GM03348 (cell line): ENCODE measurements at places on chromosomes 5 and 9.

DNA sequence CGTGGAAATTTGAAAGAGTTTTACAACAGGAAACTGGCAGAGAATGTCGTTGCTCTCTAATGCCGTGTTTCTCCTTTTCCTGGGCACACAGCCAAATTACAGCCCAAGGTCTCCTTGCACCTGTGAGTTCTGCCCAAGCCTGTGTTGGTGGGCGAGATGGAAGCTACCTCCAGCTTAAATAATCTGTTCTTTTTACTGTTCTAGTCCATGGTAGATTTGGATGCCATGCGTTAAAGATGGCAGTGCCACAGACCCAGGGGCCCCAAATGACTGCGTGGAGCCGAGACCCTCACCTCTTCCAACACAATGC lies 92.6 kb upstream of the IRX4 start:
- DNase-seq, result no peak

DNA sequence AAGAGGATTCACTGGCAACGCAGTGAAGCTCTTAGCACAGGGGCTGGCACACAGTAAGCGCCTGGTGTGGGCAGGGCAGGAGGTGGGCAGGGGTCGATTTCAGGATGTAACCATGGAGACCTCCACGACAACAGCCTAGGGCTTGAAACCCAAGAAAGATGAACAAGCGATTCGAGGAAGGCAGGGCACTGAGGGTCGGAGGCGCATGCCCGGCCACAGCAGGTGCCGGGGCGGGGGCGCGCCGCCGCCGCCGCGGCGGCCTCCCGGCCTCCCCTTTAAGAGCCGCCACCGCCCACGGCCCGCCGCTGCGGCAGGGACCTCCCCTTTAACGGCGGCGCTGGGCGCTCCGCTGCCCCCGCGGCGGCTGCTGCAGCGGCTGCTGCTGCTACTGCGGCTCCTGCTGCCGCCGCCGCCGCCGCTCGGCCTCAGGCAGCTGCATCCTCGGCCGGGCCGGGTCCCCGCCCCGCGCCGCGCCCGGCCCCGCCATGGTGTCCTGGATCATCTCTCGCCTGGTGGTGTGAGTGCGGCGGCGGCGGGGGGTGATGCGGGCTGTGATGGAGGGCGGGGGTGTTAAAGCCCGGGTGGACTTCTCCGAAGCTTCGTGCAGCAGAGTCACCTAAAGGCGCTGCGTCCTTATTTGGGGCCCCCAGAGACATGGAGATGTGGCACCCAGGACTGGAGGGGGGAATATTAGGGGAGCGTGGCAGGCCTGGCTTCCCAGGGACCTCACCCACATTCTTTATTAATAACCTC lies at the start of gene REEP2:
TSS of gene REEP2 (plus strand) at position 334 of the 753 bp plus-strand sequence. CDS start at position 486, 152 bp downstream.
- peak; percentile 89 for DNase-seq

GRCh38 chr9:137647096-137647714 lies 28.4 kb downstream of the EHMT1 start:
- DNase-seq, result no peak

DNA sequence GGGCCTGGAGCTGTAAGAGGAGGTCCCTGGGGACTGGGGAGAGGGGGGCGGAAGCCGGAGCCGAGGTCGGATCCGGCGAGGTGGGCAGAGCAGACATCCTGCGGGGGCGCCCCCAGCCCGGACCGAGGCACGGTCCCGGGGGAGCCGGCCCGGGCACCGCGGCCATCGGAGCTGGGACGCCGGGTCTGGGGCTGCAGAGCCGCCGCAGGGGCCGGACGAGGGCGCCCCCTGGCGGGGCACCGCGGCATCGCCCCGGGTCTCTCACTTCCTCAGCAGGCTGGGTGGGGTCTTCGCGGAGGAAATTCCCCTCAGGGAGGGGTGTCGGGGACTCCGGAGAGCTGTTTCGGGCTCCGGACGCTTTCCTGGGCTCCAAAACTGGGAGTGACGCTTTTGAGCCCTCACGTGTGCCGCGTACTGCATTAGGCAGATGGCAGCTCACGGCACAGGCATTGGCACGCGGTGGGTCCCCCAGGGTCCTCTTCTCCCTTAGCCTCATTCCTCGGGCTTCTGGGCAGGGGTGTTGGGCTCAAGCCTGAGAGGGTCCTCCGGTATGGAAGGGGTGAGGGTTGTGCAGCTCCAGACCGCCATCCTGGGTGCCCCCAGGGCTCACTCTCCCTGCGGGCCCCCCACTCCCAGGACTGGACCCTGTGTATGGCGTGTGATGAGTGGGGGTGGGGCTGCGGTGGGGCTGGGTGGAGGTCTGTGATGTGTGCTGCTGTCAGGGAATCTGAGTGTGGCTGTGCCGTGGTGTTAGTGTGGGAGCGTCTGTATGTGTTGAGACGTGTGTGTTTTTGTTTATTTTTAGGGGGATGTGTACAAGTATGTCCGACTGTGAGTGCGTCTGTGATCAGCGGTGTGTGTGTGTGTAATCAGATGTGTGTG lies 29.6 kb downstream of the LHX2 start:
- DNase-seq, result peak; percentile 90

DNA sequence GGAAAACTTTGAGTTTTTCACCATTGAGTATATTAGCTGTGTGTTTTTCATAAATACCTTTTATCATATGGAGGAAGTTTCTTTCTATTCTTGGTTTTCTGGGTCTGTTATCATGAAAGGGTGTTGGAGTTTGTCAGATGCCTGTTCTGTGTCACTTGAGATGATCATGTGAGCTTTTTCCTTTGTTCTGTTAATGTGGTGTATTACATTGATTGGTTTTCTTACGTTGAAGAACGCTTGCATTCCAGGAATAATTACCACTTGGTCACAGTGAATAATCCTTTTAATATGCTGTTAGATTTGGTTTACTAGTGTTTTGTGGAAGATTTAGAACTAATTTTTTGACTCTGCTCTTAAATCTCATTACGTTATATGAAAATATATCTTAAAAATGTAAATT lies 7.8 kb downstream of the PLEKHG4B start:
- DNase-seq, result no peak

DNA sequence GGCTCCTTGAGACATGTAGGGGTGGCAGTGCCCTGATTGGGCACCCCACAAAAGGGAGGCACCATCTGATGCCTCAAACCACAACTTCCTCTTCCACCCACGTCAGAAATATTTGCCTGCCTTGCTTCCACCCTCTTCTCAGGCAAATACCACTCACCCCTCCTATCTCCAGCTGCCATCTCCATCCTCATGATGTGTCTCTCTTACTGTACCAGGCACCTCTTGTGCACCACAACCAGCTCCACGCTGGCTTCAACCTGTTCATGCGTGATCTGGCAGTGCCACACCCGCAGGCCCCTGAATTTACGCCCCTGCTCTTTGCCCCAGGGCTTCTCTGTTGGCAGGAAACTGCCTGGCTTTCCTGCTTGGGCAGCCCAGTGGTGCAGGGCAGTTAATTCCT lies 87.8 kb upstream of the HSPA9 start:
- no peak for DNase-seq

DNA sequence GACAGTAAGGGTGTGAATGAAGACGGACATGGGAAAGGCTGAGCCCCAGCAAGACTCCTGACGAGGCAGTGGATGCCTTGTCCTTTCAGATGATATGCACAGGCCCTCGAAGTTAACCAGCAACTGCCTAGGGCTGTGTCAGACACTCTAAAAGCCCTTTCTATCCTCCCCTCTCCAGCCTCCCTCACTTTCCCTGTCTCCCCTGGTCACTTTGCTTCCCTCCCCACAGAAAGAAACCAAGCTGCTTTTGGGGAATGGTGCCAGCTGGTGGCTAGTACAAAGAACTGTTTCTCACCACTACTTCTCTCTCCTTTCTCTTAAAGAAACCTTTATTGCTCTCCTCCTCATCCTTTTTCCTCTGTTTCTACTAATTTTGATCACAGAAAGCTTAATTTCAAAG lies 21.4 kb downstream of the LHFPL2 start:
- DNase-seq, result no peak

DNA sequence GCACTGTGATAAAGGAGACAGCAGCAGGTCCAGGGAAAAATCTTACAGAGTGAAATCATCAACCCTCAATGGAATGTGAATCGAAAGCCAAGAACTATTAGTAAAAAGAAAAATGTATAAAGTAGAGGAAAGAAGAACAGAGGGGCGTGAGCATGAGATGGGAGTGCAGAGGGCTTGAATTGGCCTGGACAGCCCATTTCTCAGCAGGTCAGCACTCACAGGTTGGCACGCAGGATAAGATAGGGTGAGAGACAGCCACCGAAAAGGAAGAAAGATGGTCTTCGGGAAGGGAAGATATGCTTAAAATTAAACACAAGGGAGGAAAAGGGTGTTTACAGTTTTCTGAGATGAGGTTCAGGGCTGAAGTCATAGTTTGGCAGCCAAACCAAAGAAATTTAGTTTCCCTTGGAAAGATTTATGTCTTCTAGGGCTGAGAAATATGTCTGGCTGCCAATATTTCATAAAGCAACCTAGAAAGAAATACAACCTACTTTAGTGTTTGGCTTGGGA lies 524.7 kb downstream of the SPATA31D1 start:
- DNase-seq, result peak; percentile 35
